Aorta (tissue), 5 donors: ENCODE measurements at places on chromosomes 16 and 17. TPM values are rescaled to one million over a fixed set of nuclear protein-coding genes. Genes with fewer than 3 reads are reported as not detected.

- H3K27ac ChIP-seq: no peak overlapping the region
- no peak overlapping the region for H3K4me3 ChIP-seq
- no peak for DNase-seq
- no peaks in the 10 kb centered on the region for H3K27me3 ChIP-seq
- no peaks in the 10 kb centered on the region for H3K36me3 ChIP-seq
- H3K4me1 ChIP-seq: peaks cover 2% of the 10 kb centered on the region
Observed at GRCh38 chr16:77302249-77302648, 103.0 kb downstream of the SYCE1L start.

DNA sequence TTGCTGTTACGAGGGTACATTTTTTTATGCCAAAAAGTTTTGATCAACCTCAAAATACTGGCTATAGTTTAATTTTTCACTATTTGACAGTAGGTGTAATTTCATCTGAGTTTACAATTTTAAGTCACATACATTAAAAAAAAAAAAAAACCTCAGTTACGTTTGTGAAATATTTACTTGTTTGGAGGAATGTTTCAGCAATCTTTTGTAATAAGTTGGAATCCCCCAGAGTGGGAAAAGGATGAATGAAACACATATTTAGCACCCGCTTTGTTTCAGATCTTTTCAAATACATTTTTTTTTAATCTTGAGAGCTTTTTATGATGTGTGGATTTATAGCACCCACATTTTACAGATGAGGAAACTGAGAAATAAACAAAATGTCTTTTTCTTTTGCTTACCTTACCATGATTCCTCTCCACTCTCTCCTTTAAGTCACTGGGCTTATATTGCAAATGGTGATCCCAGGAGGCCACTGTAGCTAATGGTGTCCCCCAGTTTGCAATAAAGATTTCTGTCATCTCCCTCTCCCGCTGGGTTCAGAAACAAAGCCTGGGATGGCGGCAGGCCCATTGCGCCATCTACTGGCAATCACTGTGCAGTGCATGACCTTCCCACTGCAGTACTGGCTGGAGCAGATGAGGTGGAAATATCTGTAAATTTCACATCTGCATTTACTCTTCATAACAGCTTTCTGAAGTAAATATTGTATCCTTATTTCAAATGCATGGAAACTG, 27.7 kb downstream of the TBC1D3B start:
- H3K27ac ChIP-seq: no peak overlapping the region
- peak; percentile 73 for DNase-seq
- H3K36me3 ChIP-seq: no peaks in the 10 kb centered on the region

DNA sequence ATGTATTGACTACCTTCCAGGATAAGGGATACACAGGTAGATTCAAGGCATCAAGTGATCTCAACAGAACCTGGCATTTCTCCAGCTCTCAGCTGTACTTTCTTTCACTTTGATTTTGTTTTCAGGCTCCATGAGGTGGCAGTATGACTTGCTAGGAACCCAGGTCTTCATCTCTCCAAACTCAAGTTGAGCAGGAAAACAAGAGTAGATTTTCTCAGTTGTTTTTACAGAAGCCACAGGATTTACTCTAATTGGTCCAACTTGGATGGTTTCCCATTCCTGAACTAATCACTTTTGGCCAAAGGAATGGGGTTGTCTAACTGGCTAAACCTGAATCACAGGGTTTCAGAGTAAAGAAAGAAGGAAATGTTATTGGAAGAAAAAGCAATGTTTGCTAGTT, 146.6 kb downstream of the TRIM37 start:
- no peak overlapping the region for H3K4me3 ChIP-seq
- H3K27me3 ChIP-seq: no peaks in the 10 kb centered on the region
- no peak overlapping the region for H3K27ac ChIP-seq
- H3K4me1 ChIP-seq: no peaks in the 10 kb centered on the region
- no peaks in the 10 kb centered on the region for H3K36me3 ChIP-seq

- H3K27ac ChIP-seq: peak overlapping the region; percentile 99
- no peaks in the 10 kb centered on the region for H3K4me1 ChIP-seq
- H3K27me3 ChIP-seq: no peaks in the 10 kb centered on the region
- no peaks in the 10 kb centered on the region for H3K36me3 ChIP-seq
- peak overlapping the region; percentile 10 for H3K4me3 ChIP-seq
Observed at GRCh38 chr16:20611975-20612481, 35.9 kb upstream of the ACSM2B start.

The TMEM132E gene
- total RNA-seq: 0.29 TPM
